ENCODE measurements at places on chromosomes 11 and 22.

GRCh38 chr11:43830928-43831440 lies 49.6 kb upstream of the ALKBH3 start:
- DNase-seq, result no peak

- peak; percentile 47 for DNase-seq
Measured at GRCh38 chr22:33302049-33302545, 243.9 kb upstream of the SYN3 start.

GRCh38 chr11:26801601-26802000 lies 79.7 kb upstream of the SLC5A12 start:
- no peak for DNase-seq

- DNase-seq, result no peak
Measured at GRCh38 chr22:48669226-48669625, 1158.4 kb downstream of the BRD1 start.

- no peak for DNase-seq
Measured at GRCh38 chr11:27700351-27701301, at the start of gene BDNF. Gene BDNF, minus strand, starts transcription at chr11:27700455. Its CDS starts 41,891 bp downstream, at chr11:27658564.

GRCh38 chr11:34856251-34856650 lies 59.9 kb downstream of the APIP start:
- no peak for DNase-seq

GRCh38 chr11:82775736-82776346 lies 42.2 kb upstream of the FAM181B start:
- DNase-seq, result peak; percentile 14

GRCh38 chr11:44950625-44951476 lies at the start of gene TP53I11:
Gene TP53I11, minus strand, starts transcription at chr11:44950883. Its CDS starts 12,548 bp downstream, at chr11:44938335.
- DNase-seq, result peak; percentile 45

DNA sequence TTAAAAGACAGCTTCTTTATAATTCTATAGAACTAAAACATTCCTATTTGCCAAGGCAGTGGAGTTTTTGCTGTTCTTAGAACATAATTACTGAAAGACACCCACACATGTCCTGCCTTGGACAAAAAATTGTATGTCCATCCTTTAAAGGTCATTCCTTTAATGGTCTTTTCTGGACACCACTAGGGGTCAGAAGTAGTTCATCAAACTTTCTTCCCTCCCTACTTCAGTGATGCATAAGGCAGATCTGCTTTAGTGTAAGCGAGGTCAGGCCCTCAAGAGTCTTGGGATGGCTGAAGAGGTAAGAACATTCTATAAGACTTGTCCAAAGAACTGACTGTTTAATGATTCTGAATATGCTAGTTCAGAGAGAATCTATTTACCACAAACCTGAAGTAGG lies 4.3 kb upstream of the OR51V1 start:
- no peak for DNase-seq

- no peak for DNase-seq
Measured at GRCh38 chr22:31119026-31119717, 3.6 kb upstream of the INPP5J start.

DNA sequence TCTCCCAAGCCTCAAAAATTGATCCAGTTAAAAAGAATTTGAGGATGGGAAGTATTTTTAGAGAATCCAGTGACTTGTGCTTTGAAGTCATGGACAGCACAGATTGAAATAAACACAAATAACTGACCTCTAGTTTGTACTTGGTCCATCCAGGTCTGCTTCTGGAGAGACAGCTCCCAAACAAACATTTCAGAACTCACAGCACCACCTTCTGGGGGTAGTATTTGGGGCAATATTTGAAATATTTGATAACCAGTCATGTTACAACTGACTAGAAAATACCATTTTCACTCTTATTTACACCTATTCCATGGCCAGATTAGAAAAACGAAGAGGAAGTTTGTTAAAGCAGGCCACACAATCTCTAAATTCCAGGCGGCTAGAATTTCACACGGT lies 56.2 kb downstream of the CTSC start:
- DNase-seq, result no peak

DNA sequence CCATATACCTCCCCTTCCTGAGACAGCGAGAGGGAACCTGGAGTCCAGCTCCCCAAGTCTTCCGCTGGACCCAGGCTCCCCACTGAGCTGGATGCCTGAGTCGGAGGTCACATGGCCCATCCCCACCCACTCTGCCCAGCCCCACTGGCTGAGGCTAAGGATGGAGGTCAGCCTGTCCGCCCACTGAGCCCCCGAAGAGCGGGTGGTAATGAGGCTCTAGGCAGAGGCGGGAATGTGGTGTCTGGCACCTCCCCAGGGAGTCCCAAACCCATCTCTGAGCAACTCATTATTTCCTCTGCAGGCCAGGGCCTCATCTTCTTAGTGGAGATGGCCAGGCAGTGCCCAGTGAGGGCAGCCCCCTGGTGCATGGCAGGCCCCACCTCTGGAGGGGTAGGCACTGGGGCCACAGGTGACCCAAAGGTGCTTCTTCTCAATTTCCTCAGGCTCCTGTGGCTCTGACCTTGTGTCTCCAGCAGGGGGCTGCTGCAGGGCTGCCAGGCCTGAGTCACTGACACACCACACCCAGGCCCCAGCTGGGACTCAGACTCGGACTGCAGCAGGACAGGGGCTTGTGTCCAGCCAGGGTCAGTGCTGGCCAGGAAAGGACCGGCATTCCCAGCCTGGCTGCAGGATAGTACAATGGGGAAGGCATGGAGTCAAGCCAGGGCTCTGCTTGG lies 10.2 kb upstream of the PDE2A start:
- DNase-seq, result no peak

DNA sequence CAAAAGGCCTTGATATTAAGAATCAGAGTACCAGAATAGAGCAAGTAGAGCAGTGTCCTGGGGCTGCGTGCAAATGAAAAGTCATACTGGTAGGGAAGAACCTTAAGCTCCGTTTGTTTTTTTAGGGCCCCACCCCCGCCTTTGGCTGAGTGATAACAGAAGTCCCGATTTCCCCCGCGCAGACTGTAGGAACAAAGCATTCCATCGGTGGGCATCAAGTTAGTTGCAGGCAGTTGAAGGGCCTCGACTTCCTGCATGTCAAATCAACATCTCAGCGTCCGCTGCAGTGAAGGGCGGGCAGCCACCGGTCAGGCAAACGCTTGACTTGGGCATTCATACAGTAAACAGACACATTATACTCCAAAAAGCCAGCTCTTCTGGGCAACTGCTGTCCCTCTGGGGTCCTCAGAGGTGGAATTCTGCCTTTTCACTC lies 11.7 kb downstream of the LRP4 start:
- no peak for DNase-seq

GRCh38 chr11:120410622-120411380 lies 74.6 kb downstream of the ARHGEF12 start:
- no peak for DNase-seq

GRCh38 chr11:10329356-10329755 lies 24.5 kb downstream of the ADM start:
- DNase-seq, result no peak

DNA sequence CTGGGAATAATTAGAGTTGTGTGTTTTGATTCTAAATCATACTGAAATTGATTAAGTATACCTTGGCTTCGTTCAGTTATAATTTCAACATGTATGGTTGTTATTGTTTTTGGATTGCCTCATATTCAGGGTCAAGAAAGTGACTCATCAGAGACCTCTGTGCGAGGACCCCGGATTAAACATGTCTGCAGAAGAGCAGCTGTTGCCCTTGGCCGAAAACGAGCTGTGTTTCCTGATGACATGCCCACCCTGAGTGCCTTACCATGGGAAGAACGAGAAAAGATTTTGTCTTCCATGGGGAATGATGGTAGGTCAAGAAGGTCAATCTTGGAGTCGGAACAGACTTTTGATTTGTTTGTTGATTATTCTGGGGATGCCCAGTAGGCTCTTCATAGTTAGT lies 40.4 kb downstream of the KMT2A start:
- DNase-seq, result no peak

DNA sequence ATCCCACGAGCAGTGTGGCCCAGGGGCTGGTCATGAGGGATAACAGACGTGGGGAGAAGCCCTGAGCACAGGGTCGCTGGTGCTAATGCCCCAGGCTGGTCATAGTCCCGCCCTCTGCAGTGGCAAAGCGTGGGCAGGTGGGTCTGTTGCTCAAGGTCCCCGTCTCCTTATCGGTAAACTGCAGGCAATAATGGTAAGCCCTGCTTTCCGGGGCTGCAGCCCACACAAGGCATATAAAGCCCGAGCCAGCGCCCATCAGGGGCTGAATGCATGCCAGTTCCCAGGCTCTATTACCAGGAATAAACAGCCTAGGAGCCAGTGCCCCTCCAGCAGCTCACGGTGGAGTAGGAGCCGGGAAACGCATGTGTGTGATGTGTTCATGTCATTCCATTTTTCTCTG lies 261.0 kb downstream of the BRD1 start:
- DNase-seq, result no peak

GRCh38 chr11:122229078-122229477 lies 113.1 kb upstream of the BLID start:
- no peak for DNase-seq

- DNase-seq, result peak; percentile 11
Measured at GRCh38 chr11:108672113-108672512, 7.2 kb downstream of the DDX10 start.

DNA sequence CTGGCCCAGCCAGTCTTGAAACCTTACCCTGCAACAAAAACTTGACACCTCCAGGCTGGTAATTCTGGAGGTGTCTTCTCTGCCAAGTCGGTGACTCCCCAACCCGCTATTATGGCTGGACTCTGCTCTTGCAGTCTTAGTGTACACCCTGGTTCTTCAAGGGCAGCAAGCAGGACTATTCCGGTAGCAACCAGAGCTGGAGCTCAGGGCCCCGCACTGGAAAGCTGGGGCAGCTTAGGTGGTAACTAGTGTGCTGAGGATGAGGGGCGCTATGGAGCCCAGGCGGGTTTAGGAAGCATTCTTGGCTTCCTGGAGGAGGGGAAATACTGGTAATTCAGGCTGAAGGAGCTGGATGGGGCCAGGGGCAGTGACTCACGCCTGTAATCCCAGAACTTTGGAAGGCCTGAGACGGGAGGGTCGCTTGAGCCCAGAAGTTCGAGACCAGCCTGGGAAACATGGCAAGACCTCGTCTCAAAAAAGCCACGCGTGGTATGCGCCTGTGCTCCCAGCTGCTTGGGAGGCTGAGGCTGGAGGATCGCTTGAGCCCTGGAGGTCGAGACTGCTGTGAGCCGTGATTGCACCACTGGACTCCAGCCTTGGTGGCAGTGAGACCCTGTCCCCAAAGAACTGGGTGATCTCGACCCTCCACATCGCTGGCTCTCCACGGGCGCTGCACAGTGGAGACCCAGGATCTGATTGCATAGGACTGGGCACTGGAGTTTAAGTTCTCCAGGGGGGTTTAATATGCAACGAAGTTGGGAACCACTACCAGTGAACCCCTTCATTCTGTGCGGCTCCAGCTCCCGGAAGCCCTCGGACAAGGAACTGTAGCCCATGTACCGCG lies 10.6 kb upstream of the AIFM3 start:
- no peak for DNase-seq

DNA sequence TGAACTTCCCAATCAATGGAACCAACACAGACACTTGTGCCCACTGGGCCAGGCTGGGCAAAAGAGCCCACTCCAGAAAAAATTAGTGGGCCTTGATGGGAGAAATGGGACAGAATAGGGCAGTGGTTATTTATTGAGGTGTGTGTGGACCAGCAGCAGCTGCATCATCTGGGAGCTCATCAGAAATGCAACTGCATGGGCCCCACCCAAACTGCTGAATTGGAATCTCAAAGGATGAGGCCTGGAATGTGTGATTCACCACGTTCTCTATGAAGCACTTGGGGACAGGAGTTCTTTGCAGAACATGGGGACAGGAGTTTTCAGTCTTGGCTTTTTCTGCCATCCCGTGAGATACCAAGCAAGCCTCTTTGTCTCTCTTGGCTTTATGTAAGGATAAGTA lies 255.6 kb upstream of the PLET1 start:
- no peak for DNase-seq

- no peak for DNase-seq
Measured at GRCh38 chr22:27541836-27542235, 259.7 kb downstream of the MN1 start.

DNA sequence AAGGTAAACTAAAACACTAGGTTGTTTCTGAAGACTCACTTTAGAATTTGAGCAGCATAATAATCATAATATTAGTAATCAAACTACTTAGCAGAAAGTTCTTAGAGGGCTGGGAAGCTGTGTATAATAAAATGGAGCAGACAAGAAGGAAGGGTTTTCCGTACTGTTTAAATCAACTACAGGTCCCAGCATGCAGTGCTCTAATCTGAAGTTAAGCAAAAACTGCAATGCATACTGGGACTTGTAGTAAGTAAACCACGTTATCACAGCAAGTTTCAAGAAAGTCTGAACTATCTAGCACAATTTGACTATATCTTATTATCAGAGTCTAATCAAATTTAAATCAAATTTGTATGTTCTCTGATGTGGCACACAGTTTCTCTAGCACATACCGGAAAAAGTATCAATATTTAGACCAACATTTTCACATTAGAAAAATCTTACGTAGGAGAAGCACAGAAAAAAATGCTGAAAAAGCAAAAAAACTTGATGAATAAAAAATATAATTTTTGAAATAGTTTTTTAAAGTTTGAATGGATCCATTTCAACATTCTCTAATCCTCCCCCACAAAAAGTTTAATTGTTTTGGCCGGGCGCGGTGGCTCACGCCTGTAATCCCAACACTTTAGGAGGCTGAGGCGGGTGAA lies 8.2 kb downstream of the PHF21A start:
- DNase-seq, result peak; percentile 28

GRCh38 chr11:66291706-66292542 lies at the start of gene TMEM151A:
Gene TMEM151A, plus strand, starts transcription at chr11:66291894. Its CDS starts 120 bp downstream, at chr11:66292014.
- no peak for DNase-seq

DNA sequence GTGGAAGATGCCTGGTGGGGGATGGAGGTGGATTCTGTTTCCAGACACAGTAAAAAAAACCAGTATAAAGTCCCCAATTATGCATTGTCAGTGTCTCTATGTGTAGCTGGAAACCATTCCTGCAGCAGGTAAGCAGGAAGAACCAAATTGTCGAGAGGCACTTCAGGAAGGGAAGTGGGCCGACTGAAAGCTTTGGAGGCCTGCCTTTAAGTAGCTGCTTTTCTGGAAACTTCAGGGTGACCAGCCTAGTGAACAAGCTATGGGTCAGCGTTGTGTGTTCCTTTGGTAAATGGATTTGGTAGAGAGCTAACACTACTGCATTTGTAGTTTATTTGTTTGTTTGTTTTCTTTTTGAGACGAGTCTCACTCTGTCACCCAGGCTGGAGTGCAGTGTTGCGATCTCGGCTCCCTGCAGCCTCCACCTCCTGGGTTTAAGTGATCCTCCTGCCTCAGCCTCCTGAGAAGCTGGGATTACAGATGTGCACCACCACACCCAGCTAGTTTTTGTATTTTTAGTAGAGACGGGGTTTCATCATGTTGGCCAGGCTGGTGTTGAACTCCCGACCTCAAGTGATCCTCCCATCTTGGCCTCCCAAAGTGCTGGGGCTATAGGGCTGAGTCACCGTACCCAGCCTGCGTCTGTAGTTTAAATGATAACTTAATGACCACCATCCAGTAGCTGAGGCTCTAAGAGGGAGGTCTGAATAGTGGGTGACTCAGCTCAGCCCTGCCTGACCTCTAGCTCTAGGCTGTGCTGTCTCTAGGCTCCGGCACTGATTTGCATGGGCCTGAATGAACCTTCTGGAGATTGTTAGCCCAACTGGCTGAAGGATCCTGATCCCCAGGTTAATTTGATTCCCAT lies 12.8 kb downstream of the PTPRJ start:
- peak; percentile 81 for DNase-seq

Measured in NCI-H2029 (cell line).